ENCODE measurements at places on chromosomes 3 and 15. TPM values are rescaled to one million over a fixed set of nuclear protein-coding genes. Genes with fewer than 3 reads are reported as not detected.

DNA sequence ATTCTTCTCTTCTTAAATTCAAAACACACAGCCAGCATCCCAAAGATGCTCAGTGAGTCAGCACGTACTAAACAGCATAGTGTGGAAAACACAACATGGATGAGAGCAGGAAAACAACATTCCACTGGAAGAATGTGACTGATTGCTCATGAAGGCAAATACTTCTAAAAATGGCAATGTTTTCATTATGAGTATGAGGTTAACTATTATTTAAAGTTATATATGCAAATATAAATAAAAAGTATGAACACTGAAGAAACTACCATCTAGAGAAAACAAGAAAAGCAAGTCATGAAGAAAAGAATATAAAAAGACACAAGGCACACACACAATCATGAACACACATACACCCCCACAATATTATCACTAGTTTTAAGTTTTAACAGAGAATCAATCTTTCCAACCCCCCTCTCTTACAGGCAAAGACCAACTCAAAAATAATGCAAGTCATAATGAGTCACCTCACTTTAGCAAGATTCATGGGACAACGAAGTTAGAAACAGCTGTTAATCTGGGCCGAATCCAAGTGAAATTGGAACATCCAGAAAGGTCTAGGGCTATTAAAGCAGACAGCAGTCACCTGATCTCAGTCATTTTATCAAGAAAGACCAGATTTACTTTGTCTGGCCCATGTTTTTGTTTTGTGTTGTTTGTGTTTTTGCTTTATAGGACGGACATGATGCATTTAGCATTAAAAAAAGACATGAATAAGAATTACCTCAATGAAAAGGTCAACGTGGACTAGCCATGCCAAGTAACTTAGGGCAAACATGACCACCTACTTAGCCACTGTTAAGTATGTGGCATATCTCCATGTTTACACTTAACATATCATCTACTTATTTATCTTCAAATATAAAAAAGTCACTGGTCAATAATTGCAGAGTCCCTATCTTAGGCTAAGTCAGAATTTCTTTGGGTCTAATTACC lies 18.1 kb downstream of the GBE1 start:
- H3K27me3 ChIP-seq: no peaks in the 10 kb centered on the region
- no peak for DNase-seq
- H3K27ac ChIP-seq: no peak overlapping the region
- peaks cover 9% of the 10 kb centered on the region for H3K4me1 ChIP-seq

GRCh38 chr15:93066834-93067648 lies 22.0 kb downstream of the RGMA start:
- peaks cover 30% of the 10 kb centered on the region for H3K27me3 ChIP-seq
- no peak for DNase-seq
- H3K4me1 ChIP-seq: peaks cover 8% of the 10 kb centered on the region
- H3K36me3 ChIP-seq: no peaks in the 10 kb centered on the region

MYO1E gene
- 1.9 TPM for total RNA-seq

KLHL24 gene
- total RNA-seq: 42.8 TPM

All from activated T-cell treated with anti-CD3 and anti-CD28 coated beads, Interleukin-2, amount 50 U/mL, for 72 hours (primary cell).